Epithelial cell of esophagus (primary cell): ENCODE measurements at places on chromosomes 1 and 21.

GRCh38 chr1:22557341-22557950 is 5.8 kb upstream of the EPHA8 start:
- peak; percentile 57 for DNase-seq

DNA sequence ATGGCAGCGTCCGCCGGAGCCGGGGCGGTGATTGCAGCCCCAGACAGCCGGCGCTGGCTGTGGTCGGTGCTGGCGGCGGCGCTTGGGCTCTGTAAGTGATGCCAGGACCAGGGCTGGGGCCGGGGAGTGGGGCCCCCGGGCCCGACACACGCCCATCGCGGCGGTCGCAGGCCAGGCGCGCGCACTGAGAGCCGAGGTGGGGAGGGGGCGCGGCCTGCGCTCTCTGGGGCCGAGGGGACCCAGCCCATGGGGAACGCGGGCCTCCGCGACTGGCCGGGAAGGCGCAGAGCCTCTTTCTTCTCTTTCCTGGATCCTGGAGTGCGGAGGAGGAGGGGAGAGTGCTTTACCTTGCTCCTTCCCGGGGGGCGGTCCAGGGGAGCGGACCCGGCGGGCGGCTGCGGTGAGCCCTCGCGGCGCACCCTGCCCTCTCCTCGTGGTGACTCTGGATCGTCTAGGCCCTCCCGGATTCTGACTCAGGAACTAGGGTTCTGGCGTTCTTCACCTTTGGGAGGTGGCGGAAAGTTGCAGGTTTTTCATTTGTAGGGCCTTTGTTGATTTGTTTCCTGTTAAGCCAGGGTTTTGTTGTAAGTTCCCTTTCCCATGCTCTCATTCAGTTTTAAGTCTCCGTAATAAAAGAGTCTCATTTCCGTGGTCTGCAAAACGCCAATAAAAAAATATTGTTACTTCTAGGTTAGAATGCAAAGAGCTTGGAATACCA is 529 bp downstream of the MPZL1 start:
- peak; percentile 66 for DNase-seq

GRCh38 chr1:27296773-27297291 is 25.1 kb upstream of the TMEM222 start:
- peak; percentile 62 for DNase-seq

GRCh38 chr1:64877151-64877550 is 89.2 kb downstream of the JAK1 start:
- DNase-seq = no peak

DNA sequence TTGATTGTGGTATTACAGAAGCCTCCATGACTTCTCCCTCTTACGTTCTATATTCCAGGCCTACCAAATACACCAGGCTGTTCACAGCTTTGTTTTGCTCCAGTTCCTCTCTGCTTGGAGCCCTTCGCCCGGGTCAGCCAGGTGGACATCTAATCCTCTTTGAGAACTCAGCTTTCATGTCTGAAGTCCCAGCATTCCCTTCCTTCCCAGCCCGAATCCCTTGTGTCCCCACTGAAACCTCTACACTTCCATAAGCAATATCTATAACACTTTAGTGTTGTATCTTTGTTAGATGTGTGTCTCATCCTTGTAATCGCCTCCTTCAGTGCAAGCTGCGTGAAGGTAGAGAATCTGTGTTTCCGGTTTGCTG is 1.9 kb downstream of the RNF11 start:
- peak; percentile 18 for DNase-seq

- DNase-seq = no peak
Observed at GRCh38 chr1:224762701-224763100, 146.6 kb downstream of the CNIH3 start.

DNA sequence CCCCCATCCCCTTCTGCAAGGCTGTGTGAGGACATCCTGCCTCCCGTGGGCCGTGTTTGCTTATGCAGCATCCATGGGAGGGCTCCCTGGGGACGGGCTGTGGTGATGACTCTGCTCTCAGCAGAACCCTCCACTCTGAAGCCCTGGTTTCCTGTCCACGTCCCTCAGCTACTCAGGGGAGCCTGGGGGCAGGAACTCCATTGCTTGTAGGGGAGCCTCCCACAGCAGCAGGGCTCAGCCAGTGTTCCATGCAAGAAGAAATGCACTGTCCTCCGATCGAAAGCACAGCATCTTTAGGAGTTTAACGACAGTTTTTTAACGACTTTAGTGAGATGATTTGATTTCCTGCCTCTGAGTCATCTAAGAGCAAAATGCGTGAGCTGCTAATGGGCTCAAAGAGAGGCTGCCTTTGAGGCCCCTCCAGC is 8.3 kb upstream of the KCNAB2 start:
- no peak for DNase-seq

GRCh38 chr1:93347334-93347899 is 1.7 kb downstream of the DR1 start:
- DNase-seq = no peak
